Muscle of back (tissue), 13 donors: ENCODE measurements at places on chromosomes 7 and 10.

- no peak for DNase-seq
Measured at GRCh38 chr10:27578316-27578715, 74.2 kb downstream of the RAB18 start.

DNA sequence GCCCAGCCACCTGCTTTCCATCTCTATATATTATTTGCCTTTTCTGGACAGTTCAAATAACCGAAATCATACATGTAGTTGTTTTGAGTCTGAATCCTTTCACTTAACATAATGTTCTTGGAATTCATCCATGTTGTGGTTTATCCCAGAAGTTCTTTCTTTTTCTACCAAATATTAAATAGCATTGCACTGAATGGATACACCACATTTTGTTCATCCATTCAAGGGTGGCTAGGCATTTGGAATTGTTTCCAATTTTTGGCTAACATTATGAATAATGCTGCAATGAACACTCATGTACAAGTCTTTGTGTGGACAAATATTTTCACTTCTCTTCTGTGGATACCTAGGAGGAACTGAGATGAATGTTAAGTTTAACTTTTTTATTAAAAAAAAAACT, 18.0 kb downstream of the DNAJC1 start:
- DNase-seq: no peak

- DNase-seq: no peak
Measured at GRCh38 chr10:120969219-120969645, 118.1 kb downstream of the WDR11 start.

DNA sequence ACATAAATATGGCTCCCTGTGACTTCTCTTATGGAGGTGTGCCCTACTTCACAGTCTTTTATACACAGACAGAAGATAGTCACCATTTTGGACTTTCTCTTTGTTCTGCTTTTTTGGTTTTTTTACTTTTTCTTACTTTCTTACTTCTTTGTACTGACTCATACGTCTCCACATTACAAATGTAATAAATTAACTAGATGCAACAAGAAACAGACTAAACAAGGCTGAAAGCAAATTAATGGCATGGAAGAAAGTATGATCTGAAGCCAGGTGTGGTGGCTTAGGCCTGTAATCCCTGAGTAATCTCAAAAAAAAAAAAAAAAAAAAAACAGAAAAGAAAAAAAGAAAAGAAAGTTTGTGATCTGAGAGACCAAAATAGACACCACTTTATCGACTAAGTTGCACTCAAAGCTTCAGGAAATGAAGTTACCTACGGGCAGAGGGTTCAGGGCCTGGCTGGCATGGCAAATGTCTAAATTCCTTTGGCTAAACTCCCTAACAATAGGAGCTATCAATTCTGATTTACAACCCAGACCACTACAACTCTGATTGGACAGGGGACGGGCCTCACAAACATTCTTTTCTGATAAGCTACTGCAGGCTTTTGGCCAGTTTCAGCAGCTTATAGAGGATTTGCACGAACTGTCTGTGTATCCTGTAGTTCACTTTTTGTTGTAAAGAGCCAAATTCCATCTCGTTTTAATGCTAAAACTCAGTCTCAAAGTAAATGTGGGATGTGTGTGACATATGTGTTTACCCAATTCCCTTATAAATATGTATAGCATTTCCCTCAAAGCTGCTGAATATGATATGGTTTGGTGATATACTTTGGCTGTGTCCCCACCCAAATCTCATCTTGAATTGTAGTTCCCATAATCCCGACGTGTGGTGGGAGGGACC, 129.1 kb downstream of the SEPTIN14 start:
- DNase-seq: no peak

- no peak for DNase-seq
Measured at GRCh38 chr10:67612577-67613537, 83.1 kb downstream of the CTNNA3 start.

- DNase-seq: no peak
Measured at GRCh38 chr7:151623766-151624165, 104.1 kb upstream of the RHEB start.

DNA sequence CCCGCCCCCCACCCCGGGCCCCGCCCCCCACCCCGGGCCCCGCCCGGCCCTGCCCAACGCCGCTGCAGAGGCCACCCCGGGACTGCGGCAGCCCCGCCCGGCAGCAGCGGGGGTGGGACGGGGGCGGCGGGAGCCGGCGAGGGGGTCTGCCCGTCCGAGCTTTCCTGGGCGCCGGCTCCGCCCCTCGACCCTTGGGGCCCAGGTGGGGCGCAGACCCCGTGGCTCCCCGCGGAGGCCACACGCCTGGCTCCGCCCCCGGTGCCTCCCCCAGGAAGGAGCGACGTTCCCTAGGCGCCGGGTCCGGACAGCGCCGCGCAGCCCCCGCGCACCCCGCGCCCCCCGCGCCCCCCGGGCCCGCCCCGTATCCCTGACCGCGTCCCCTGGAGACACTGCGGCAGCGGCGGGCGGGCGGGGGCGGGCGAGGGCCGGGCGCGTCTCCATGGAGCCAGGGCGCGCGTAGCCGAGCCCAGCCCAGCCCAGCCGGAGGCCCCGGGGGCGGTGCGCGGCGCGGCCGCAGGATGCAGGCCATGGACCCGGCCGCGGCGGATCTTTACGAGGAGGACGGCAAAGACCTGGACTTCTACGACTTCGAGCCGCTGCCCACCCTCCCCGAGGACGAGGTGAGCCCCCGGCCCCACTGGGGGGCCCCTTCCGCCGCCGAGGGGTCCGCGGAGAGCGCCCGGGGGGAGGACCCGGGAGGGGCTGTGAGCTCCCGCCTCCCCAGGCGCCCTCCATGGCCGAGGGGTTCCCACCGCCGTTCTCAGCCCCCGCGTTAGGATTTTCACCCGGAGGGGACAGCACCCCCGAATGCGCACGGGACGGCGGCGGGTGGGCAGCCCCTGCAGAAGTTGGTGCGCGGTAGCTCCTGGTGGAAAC, at the start of gene KNDC1:
Gene KNDC1 (plus strand): TSS at position 270 of the 876 bp plus-strand sequence. CDS start 249 bp downstream, at position 519.
- no peak for DNase-seq

GRCh38 chr7:19530261-19530660, 178.6 kb downstream of the POLR1F start:
- no peak for DNase-seq

GRCh38 chr7:157405914-157406810, 69.4 kb downstream of the DNAJB6 start:
- peak; percentile 43 for DNase-seq
